ENCODE measurements at places on chromosomes 13 and 19.

GRCh38 chr19:50669302-50670101, 20.3 kb downstream of the C19orf81 start:
- no peak for DNase-seq

GRCh38 chr13:27004326-27004725, 167.3 kb downstream of the USP12 start:
- no peak for DNase-seq

- DNase-seq, result no peak
Measured at GRCh38 chr13:67630640-67631039, 400.5 kb upstream of the PCDH9 start.

DNA sequence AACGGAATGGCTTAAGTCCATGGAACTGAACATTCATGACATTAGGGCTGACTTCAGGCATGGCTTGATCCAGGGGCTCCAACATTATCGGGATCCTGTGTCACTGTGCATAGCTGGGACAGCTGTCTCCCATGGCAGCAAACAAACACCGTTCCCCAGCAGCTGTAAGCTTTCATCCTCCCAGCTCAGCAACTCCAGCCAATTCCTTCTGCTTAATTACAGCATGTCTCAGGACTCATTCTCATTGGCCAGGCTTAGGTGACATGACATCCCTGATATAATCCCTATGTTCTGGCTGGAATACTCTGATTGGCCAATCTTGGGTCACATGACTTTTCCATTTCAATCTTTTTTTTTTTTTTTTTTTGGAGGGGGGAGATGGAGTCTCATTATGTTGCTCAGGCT, 10.9 kb upstream of the TLE5 start:
- DNase-seq, result no peak

DNA sequence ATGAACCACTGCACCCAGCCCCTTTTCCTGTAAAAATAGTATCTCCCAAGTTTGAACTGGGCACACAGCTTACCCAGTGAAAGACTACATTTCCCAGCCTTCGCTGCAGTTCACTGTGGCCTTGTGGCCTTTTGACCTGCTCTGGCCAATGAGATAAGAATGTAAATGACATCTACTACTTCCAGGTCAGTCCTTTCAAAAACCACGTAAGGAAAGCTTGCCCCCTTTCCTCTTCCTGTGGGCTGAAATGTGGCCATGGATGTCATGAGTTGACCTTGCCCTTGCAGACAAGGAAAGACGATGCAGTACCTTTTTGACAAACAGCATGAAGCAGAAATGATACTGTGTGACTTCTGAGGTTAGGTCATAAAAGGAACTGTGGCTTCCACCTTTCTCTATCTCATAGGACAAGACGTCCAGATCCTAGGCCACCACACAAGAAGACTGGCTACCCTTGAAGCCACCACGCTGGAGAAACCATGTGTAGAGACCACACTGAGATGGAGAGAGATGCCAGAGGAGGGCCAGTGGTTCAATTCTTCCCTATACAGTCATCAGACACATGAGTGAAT, 19.9 kb downstream of the ACER1 start:
- no peak for DNase-seq

- no peak for DNase-seq
Measured at GRCh38 chr13:108225440-108225839, 7.2 kb downstream of the ABHD13 start.

- DNase-seq, result no peak
Measured at GRCh38 chr19:46791944-46792343, 3.5 kb upstream of the SLC1A5 start.

GRCh38 chr13:72534951-72535640, 192.3 kb downstream of the MZT1 start:
- no peak for DNase-seq

DNA sequence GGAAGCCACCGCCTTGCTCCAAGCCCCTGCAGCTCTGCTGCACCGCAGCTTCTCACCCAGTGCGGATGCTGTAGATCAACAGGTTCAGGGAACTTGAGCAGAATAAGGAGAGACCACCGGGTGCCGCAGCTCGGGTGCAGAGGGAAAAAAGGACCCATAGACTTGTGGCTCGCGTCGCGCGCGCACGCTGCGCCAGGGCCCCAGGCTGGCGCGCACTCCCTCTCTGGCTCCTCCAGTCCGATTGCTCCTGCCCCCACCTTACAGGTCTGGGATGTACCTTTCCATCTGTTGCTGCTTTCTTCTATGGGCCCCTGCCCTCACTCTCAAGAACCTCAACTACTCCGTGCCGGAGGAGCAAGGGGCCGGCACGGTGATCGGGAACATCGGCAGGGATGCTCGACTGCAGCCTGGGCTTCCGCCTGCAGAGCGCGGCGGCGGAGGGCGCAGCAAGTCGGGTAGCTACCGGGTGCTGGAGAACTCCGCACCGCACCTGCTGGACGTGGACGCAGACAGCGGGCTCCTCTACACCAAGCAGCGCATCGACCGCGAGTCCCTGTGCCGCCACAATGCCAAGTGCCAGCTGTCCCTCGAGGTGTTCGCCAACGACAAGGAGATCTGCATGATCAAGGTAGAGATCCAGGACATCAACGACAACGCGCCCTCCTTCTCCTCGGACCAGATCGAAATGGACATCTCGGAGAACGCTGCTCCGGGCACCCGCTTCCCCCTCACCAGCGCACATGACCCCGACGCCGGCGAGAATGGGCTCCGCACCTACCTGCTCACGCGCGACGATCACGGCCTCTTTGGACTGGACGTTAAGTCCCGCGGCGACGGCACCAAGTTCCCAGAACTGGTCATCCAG, 964 bp downstream of the PCDH17 start:
- no peak for DNase-seq

GRCh38 chr19:2096034-2096479, at the start of gene MOB3A:
Gene MOB3A, minus strand, starts transcription at chr19:2096326. Its CDS starts 17,766 bp downstream, at chr19:2078560.
- DNase-seq, result peak; percentile 80

DNA sequence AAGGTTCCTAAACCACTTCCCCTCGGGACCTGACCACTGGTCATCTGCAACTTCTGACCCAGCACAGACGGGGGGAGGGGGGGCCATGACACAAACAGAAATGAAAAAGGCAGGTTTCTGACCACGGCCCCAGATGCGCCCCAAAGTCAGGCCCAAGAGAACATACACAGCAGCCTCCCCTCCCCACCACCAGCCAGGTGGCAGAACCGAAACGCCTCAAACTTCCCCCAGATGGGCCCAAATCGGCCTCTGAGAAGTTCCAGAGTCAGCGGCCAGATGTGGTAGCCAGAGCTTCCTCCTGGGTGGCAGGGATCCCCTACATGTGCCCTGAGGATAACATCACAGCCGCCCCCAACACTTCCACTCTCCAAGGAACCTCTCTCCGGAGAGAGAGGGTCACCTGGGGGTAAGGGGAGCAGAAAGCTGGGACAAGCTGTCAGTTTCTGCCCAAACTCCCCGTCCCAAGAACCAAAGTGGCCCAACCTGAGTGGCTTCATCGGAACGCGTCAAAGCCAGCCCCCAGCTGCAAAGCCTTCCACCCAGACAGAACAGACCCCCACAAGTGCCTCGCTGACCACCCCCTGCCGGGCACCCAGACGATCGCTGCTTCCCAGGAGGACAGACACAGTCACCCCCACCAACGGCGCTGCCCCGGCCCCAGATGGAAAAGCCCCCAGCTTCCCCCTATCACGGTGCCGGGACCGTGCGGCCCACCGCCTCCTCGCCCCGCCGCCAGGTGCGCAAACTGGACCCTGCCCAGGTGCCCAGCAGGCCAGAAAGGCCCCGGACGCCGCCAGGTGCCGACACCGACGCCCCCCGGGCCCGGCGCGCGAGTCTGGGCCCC, 800 bp downstream of the ELL start:
- DNase-seq, result no peak

GRCh38 chr13:85719749-85720148, 79.5 kb downstream of the SLITRK6 start:
- no peak for DNase-seq

- DNase-seq, result no peak
Measured at GRCh38 chr19:51250786-51251467, at the start of gene SIGLECL1. Gene SIGLECL1, plus strand, starts transcription at chr19:51251080. Its CDS starts 12,993 bp downstream, at chr19:51264073.

DNA sequence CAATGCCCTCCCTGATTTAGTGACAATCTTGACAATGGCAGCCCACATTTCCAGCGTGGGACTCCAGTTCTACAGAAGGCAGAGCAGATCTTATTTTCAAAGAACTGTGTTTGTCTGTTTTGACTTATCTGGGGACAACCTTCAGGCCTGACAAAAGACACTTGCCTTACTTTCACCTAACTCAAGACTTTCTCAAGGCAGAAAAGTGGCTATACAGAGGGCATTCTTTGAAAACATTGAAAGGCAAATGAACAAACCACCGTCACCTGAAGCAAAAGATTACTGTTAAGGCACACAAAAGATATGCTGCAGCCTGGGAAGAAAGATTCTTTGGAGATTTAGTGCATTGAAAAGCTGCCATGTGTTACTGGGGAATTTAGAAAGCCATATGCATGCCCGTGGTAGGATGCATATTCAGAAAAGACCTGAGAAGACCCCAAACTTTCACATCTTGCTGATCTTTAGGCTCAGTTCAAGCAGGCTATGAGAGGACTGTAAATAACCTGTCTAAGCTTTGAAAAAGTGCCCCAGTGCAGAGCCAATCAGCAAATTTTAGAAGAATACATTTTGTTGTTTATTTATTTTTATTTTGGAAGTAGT, 82.8 kb downstream of the TSC22D1 start:
- DNase-seq, result no peak

GRCh38 chr19:2410023-2410422, 17.4 kb downstream of the TIMM13 start:
- no peak for DNase-seq

DNA sequence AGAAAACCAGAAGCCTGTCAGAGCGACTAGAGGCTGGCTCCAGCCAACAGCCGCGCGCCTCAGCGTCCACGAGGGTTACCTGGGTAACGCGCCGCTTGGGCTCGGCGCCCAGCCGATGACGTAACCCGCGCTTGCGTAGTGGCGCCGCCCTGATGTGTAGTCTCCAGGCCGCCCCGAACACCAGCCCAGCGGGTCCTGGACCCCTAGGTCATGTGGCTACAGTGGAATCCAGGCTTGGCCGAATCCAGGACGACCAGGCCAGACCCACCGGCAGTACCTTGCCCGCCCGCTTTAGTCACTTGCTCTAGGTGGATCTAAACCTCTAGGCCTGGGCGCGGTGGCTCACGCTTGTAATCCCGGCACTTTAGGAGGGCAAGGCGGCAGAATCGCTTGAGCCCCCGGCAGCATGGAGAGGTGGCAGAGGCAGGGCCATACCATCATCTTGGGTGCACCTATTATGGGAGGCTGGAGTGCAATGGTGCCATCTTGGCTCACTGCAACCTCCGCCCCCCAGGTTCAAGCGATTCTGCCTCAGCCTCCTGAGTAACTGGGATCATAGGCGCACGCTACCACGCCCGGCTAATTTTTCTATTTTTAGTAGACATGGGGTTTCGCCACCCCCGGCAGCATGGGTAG, 7.2 kb upstream of the ZNF606 start:
- peak; percentile 87 for DNase-seq

- no peak for DNase-seq
Measured at GRCh38 chr13:98108341-98108740, 34.6 kb upstream of the FARP1 start.

GRCh38 chr13:75161804-75162203, 320.2 kb downstream of the TBC1D4 start:
- no peak for DNase-seq

DNA sequence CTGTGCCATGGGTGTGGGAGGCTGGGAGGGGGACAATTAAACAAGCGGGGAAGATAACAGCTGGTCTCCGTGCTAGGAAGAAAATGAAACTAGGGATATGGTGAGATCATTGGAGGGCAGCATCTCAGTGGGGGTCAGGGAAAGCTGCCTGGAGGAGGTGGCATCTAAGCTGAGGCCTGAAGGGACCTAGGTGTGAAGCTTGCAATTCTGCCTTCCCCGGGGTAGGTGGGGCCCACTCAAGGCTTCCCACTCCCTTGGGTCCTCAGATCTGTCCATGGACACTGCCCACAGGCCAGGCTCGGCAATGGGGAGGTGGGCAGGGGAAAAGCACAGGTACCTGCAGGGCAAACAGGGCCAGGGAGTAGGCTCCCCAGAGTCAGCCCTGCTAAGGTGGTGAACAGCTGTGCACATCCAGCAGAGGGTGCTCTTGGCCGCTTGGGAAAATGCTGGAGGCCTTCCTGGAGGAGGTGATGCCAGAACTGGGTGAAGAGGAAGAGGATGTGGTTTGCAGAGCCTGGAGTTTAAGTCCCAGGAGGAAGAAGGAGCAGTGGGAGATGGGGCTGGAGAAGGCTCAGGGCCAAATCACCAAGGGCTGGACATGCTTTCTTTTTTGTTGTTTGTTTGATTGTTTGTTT, 25.7 kb upstream of the CCNE1 start:
- no peak for DNase-seq

DNA sequence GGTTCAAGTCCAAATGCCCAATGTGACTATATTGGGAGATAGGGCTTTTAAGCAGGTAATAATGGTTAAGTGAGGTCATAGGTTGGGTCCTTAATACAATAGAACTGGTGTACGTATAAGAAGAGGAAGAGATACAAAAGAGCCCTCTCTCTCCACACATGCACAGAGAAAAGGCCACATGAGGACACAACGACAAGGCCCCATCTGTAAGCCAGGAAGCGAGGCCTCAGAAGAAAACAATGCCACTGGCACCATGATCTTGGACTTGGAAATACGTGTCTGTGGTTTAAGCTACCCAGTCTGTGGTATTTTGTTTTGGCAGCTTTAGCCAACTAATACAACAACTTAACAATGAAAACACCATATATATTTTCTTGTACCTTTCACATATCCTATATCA, 23.4 kb upstream of the RFC3 start:
- no peak for DNase-seq

- DNase-seq, result no peak
Measured at GRCh38 chr13:105048677-105049076, 1486.8 kb downstream of the EFNB2 start.

- DNase-seq, result no peak
Measured at GRCh38 chr19:29887442-29887855, 54.6 kb upstream of the URI1 start.

DNA sequence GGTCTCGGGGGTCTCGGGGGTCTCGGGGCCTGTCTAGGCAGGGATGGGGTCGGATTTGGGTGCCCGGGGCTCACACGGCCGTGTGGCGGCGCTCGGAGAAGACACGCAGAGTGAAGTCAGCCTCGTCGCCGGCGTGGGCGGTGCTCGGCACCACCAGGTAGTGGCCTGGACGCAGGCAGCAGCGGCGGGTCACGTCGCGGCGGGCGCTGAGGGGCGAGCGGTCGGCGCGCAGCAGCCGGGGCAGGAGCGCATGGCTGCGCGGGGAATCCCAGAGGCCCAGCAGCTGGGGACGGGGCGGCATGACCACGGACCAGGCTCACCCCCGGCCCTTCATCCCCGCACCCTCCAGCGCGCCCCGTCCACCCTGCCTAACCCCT, 8.2 kb downstream of the CAPN12 start:
- no peak for DNase-seq

All from NCI-H2107 (cell line).